ENCODE measurements at places on chromosomes 13 and 19.

DNA sequence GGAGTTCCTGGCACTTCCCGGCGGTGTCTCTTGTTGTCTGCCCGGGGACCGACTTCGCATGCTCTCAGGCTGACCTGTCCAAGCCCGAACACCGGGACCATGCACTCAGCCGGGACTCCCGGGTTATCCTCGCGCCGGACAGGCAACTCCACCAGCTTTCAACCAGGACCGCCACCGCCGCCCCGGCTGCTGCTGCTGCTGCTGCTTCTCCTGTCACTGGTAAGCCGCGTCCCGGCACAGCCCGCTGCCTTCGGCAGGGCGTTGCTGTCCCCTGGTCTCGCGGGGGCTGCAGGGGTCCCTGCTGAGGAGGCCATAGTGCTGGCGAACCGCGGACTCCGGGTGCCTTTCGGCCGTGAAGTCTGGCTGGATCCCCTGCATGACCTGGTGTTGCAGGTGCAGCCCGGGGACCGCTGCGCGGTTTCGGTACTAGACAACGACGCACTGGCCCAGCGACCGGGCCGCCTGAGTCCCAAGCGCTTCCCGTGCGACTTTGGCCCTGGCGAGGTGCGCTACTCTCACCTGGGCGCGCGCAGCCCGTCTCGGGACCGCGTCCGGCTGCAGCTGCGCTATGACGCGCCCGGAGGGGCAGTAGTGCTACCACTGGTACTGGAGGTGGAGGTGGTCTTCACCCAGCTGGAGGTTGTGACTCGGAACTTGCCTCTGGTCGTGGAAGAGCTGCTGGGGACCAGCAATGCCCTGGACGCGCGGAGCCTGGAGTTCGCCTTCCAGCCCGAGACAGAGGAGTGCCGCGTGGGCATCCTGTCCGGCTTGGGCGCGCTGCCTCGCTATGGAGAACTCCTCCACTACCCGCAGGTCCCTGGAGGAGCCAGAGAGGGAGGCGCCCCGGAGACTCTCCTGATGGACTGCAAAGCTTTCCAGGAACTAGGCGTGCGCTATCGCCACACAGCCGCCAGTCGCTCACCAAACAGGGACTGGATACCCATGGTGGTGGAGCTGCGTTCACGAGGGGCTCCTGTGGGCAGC is 661 bp downstream of the FREM2 start:
- no peak for DNase-seq

GRCh38 chr19:51081476-51081875 is 1.2 kb downstream of the KLK14 start:
- no peak for DNase-seq

DNA sequence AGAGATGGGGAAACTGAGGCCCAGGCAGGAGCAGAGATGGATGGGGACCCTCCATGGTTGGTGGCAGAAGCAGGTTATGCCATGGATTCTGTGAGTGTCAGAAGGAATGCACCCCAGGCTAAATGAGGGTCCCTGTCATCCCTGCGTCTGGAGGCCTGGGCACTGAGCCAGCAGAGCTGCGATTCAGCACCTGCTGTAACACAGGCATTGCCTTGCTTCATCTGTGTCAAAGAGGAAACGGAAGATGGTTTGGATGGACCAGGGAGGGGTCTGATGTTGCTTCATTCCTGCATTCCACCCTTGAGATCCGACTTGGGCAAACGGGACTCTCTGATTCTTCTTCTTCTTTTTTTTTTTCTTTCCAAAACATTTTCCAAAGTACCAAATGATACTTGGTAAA is 1.2 kb downstream of the C5AR1 start:
- DNase-seq: no peak

DNA sequence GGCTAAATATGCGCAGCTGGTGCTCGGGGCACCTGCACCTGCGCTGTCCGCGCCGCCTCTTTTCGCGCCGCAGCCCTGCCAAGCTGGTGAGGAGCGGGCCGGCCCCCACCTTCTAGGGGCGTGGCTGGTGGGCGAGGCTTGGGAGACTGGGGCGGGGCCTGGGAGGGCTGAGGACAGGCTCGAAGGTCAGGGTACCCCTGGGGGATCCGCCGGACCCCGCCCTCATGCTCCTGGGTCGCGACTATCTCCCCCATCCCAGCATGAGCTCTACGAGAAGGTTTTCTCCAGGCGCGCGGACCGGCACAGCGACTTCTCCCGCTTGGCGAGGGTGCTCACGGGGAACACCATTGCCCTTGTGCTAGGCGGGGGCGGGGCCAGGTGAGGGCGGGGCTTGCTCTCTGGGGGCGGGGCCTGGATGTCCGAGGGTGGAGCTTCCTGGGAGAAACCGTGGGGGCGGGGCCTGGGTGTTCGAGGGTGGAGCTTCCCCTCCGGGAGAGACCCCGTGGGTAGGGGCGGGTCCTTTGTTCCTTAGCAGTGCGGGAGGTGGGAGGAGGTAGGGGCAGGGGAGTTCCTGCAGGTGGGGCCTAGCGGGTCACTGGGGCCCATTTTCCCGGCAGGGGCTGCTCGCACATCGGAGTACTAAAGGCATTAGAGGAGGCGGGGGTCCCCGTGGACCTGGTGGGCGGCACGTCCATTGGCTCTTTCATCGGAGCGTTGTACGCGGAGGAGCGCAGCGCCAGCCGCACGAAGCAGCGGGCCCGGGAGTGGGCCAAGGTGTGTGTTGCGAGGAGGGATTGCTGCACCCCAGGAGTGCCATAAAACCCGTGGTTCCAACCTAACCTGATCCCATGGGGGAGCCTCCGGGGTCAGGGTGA is 19.7 kb downstream of the PNPLA6 start:
- DNase-seq: no peak

GRCh38 chr19:38452430-38453366 is 19.2 kb downstream of the RYR1 start:
- no peak for DNase-seq
